ENCODE measurements at places on chromosomes 4 and X. TPM values are rescaled to one million over a fixed set of nuclear protein-coding genes. Genes with fewer than 3 reads are reported as not detected.

Gene REELD1
- 0.39 TPM for polyA plus RNA-seq

DNA sequence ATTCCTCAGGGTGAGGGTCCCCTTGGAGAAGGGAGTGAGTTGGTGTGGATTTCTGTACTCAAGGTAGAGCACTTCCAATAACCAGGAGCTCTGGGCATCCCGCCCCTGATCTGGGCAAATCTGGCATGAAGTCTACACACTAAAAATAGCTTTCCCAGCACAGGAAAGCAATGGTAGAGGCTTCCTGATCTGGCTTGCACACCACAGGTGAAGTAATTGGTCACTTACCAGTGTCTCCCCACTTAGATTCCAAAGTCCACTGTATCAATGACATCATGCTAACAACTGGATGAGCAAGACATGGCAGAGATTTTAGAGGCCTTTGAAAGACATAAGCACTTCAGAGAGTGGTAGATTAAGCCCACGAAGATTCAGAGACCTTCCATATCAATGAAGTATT, 17.8 kb upstream of the IDS start:
- no peak for DNase-seq

Gene POF1B
- polyA plus RNA-seq, result 0.38 TPM

Gene ETNPPL
- 0.24 TPM for polyA plus RNA-seq

Gene POU4F2
- polyA plus RNA-seq, result not detected

- DNase-seq, result no peak
These were observed 36.1 kb upstream of the REPS2 start for GRCh38 chrX:16910376-16910775.

DNA sequence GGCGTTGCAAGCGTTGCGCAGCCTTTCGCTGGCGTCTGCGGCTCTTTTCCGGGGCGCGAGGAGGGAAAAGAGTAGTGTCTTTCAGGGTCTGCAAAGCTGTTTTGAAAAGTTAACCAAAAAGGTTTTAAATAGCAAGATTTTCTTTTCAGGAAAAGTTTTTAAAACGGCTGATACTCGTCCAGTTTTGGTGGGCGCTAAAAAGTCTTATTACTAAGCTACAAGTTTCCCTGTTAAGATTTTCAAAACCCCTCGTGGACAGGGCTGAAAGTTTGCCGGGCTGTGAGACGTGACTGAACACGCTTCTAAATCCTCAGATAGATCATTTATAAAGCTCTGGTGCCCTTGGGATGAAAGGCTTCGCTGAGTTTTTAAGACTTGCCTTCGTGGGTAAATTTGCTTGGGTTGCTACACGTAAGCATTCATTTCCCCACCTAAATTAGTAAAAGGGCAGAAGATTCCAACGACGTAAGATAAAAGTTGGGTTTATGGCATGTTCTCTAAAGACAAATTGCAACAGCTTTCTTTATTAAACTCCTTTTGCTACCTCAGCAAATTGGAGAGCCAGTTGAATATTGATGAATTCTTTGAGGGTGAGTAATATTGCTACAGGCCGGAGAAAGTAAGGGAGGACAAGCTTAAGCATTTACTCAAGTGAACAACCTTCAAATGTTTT, 91.5 kb downstream of the HPRT1 start:
- no peak for DNase-seq

- DNase-seq, result no peak
These were observed 667.1 kb upstream of the BOD1L1 start for GRCh38 chr4:14294611-14295010.

DNA sequence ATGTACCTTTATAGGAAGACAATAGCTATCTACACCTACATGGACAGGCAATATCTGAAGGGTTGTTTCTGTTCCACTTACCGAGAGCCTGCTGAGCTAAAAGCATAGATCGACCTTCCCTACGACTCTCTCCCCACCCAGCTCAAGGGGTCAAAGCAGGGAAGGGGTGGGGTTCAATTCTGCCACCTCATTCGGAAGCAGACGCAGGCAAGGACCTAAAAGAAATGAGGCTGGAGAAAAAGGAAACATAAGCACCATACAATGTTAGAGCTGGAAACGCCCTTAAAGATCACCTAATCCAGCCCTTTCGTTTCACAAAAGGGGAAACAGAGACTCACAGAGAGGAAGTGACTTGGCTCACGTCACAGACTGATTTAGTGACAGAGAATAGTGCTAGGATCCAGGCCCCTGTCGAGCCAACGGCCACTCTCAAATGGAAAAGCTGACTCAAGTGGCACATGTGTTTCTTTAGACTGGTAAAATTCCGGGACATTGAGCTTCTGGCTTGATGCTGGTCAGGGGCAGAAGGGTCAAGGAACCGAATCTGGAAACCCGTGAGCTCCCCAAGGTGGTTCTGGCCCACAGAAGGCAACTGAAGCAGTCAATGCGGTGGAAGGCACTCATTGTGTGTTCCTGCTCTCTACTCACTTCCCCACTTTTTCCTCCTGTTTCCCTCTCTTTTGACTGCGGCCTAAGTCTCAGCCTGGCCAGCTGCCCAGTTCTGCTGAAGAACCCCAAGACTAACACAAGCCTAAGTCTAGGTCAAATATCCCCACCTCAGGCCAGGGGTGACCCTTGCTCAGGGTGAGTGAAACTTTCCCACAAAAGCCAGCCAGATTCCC, 7.5 kb downstream of the SEPTIN6 start:
- DNase-seq, result no peak

GRCh38 chr4:11904117-11904535, 475.4 kb upstream of the HS3ST1 start:
- DNase-seq, result no peak

Gene ARHGAP6
- 15.4 TPM for polyA plus RNA-seq

GRCh38 chr4:22097596-22097995, 149.0 kb upstream of the KCNIP4 start:
- DNase-seq, result no peak

Gene FOXR2
- not detected for polyA plus RNA-seq

DNA sequence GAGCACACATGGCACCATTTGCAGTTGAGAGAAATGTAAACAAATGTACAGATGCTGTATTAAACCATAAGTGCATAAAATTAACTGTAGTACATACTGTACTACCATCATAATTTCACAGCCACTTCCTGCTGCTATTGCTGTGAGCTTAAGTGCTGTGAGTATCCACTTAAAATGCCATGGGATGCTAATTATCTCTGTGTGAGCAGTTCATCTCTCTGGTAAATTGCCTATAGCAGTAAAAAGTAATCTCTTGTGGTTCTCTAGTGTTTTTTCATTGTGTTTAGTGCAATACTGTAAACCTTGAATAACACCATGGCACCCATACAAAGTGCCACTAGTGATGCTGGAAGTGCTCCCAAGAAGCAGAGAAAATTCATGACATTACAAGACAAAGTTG, 9.9 kb upstream of the SCOC start:
- no peak for DNase-seq

DNA sequence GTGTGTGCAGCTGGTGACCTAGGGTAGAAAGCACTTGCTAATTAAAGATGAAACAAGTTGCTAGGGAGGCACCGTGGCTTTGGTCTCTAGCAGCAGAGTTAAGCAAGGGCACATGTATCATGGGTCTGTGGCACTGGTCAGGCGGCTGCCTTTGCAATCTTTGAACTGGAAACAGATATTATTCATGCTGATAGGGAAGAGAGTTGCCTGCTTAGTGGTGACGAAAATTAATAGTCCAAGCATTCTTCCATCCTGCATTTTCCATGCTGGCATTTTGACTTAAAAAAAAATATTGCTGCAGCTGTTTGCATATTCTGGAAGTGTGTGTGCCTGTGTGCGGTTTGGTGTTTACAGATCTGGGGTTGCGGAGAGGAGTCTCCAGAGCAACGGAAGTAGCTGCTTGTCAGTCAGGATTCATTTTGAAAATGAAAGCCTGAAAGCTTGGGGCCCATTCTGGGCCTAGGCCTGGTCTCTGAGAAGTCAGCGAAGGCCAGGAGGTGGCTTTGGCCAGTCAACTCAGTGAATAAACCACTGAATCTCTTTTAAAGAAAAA, 2.3 kb upstream of the SOWAHD start:
- DNase-seq, result no peak

DNA sequence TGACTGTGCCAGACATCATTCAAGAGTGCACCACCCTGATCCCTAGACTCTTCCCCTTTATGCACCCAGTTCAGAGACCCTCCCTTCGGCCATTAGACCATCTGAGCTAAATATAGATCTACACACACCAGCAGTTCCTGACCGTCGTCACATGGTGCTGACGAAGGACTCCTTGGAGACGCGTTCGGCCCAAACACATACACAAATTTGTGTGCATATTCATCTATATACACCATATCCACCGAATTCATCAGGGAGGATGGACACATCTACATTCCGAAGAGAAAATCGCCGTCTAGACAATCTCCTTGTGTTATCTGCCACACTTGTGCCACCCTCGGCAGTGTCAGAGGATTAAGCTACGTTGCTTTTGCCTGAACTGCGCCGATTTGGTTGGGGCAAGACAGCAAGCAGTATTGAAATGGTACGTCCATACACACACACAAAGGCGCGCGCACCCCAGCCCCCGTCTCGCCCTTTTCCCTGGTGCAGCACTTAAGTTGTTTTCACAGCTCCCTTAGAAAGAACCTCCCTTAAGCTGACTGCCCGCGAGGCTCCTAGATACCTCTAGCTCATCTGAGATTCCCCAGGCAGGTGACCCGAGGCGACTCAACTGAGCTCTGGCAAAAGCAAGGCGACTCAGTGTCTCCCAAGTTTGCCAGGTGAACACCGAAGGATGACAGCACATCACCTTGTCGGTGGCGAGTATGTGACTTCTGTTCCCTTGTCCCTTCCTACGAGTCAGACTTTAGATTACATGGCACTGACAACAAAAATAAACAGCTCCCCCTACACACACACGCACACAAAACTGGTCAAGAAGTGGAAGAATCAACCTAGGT, 1.0 kb downstream of the RASGEF1B start:
- DNase-seq, result peak; percentile 18

- no peak for DNase-seq
These were observed 37.1 kb upstream of the KLHL8 start for GRCh38 chr4:87257523-87257922.

Gene HTN1
- polyA plus RNA-seq, result not detected

- no peak for DNase-seq
These were observed 29.1 kb downstream of the RIPPLY1 start for GRCh38 chrX:106874075-106874474.

- no peak for DNase-seq
These were observed 111.6 kb downstream of the BTC start for GRCh38 chr4:74682567-74683359.

- no peak for DNase-seq
These were observed 233.5 kb upstream of the GYPA start for GRCh38 chr4:144374065-144374464.

Gene TAF7L
- polyA plus RNA-seq, result 0.57 TPM

DNA sequence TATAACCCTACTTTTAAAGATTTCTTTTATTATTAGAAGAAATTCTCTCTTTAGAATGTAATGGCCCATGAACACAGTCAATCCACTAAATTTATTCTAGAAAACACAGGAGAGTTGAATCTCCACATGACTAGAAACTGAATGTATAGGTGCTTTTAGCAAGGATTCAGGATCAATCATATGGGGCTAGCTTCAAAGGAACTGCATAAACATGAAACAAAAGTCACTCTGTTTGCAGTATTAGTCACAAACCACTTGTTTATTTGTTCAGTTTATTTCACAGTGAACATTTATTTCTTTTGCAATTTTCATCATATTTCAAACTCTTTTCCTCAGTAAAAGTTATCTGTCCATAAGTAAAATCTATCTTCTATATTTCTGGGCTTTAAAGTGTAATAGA, 1604.6 kb downstream of the PCDH18 start:
- no peak for DNase-seq

Gene UNC5C
- polyA plus RNA-seq, result 41.3 TPM

DNA sequence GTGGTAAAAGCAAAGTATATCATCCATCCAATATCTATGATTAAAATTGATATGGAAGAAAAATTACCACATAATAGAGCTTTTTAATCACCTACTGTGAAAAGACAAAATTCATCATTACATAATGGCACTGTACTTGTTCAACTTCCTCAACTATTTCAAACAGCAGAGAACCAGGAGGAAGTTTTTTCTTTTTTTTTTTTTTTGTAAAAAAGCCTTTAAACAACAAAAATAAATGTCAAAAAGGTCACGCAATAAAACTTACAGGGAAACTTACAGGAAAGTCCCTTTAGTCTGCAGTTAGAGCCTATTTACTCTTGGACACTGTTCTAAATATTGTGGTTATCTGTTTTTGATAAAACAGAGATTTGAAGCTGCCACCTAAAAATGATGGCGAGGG, 4.8 kb downstream of the PDGFC start:
- no peak for DNase-seq

Gene IL2RG
- polyA plus RNA-seq, result 1.4 TPM

DNA sequence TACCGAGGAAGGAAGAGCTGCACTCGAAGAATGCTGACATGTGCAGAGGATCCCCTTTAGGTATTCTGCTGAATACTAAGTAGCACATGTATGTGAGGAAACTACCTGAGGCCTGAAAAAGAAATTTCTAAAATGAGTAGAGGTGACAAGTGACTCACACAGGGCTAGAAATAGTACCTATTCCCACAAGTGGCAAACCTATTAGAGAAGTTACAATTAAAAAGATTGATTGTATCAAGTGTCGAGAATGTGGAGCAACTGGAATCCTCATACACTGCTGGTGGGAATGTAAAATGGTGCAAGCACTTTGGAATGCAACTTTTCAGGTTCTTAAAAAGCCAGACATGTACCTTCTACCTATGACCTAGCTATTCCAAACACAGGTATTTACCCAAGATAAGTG, 47.4 kb downstream of the CCSER1 start:
- DNase-seq, result no peak
